CD8-positive, alpha-beta memory T cell (primary cell): ENCODE measurements at places on chromosomes 6 and 20. TPM values are rescaled to one million over a fixed set of nuclear protein-coding genes. Genes with fewer than 3 reads are reported as not detected.
A peak's percentile ranks its signal among the peaks of the same experiment; 100 is the strongest.

GRCh38 chr6:170456886-170457698, 96.0 kb downstream of the PSMB1 start:
- H3K27me3 ChIP-seq: no peaks in the 10 kb centered on the region
- no peak overlapping the region for H3K27ac ChIP-seq
- no peaks in the 10 kb centered on the region for H3K36me3 ChIP-seq
- peaks cover 7% of the 10 kb centered on the region for H3K4me1 ChIP-seq

IRF4 gene
- 3.4 TPM for polyA plus RNA-seq

GRCh38 chr6:70221715-70222438, 81.0 kb downstream of the COL9A1 start:
- H3K4me3 ChIP-seq: no peak overlapping the region
- DNase-seq: no peak
- H3K27ac ChIP-seq: no peak overlapping the region
- no peaks in the 10 kb centered on the region for H3K36me3 ChIP-seq
- H3K4me1 ChIP-seq: no peaks in the 10 kb centered on the region

DNA sequence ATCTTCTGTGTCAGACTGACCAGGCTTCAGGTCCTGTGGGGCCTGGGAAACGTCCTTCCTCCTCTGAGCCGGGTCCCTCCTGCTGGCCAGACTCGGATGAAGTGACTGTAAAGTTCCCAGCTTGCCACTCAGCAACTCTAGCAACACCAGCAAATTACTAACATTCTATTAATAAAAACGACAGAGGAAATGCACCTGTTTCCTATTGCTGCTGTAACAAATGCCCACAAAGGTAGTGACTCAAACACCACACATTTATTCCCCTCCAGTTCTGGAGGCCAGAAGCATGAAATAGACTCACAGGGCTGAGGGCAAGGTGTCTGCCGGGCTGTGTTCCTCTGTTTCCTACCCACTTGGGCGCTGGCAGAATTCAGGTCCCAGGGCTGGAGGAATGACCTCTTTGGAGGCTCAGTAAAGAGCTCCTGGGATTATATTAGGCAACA, 48.8 kb downstream of the CTCFL start:
- H3K4me1 ChIP-seq: peaks cover 34% of the 10 kb centered on the region
- H3K4me3 ChIP-seq: no peak overlapping the region
- no peaks in the 10 kb centered on the region for H3K27me3 ChIP-seq
- H3K27ac ChIP-seq: no peak overlapping the region
- no peaks in the 10 kb centered on the region for H3K36me3 ChIP-seq
- DNase-seq: no peak

DNA sequence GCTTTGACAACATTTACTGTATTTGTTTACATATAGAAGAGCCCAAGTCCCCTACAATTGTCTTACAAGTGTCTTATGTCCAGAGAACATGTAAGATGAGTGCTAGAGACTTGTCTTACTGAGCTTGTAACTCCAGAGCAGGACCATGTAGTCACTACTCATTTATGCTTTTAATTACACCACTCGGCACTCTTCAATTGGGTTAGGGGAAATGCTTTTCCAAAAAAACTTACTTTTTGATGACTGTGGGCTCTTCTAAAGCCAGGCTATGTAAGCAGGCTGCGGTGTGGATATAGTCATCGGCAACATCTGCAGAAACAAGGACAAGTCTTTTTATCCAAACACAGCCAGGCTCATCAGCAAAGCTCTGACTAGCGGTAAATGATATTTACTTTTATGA, 18.7 kb downstream of the SNX5 start:
- DNase-seq: no peak
- H3K36me3 ChIP-seq: peaks cover 91% of the 10 kb centered on the region
- H3K27ac ChIP-seq: no peak overlapping the region

DNA sequence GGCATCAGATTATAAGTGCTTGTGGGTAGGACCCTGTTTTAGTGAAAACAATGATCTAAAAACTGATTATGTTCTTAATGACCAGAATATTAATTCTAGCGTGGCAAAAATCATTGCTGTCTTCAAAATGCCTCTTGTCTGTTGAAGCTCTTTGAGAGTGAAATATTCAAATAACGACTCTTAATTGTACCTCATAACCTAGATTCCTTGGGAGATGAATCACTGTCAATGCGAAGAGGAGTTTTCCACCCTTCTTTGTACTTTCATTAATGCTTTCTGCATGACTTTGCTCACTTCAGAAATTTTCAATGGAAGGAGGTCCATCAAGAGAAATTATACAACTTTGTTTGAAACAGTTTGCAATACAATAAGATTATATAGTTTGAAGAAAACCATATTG, 71.5 kb downstream of the CRYBG1 start:
- H3K4me3 ChIP-seq: no peak overlapping the region
- H3K4me1 ChIP-seq: no peaks in the 10 kb centered on the region
- DNase-seq: no peak
- no peak overlapping the region for H3K27ac ChIP-seq
- no peaks in the 10 kb centered on the region for H3K36me3 ChIP-seq
- H3K27me3 ChIP-seq: no peaks in the 10 kb centered on the region

DNA sequence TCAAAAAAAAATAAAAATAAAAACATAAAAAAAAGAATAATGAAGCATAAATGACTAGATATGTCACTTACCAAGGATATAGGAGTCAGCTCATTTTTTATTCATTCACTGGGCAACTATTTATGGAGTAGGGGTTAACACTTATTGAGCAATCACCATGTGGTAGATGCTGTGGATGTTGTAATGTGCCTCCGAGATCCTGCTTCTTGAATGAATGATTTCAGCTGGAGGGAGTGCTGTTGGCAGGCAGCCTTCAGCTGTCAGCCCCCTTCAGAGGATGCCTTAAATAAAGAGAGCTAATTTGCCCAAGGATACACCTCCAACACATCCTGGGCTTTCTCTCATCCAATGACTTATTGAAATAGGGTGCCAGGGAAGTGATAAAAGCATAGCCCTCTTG, 229.5 kb upstream of the DTNBP1 start:
- H3K27me3 ChIP-seq: no peaks in the 10 kb centered on the region
- no peaks in the 10 kb centered on the region for H3K4me1 ChIP-seq
- no peak overlapping the region for H3K4me3 ChIP-seq
- H3K27ac ChIP-seq: no peak overlapping the region
- H3K36me3 ChIP-seq: no peaks in the 10 kb centered on the region

- H3K27ac ChIP-seq: peak overlapping the region; percentile 89
- H3K4me3 ChIP-seq: peak overlapping the region; percentile 99
- peaks cover 4% of the 10 kb centered on the region for H3K27me3 ChIP-seq
- H3K4me1 ChIP-seq: peaks cover 37% of the 10 kb centered on the region
Observed at GRCh38 chr6:110181131-110182030, 1.2 kb downstream of the CDC40 start.

GRCh38 chr6:140040396-140040795, 665.9 kb upstream of the CITED2 start:
- DNase-seq: no peak
- no peaks in the 10 kb centered on the region for H3K27me3 ChIP-seq
- no peaks in the 10 kb centered on the region for H3K36me3 ChIP-seq
- no peaks in the 10 kb centered on the region for H3K4me1 ChIP-seq

MAN1A1 gene
- polyA plus RNA-seq: 23.8 TPM

GRCh38 chr6:5120011-5120410, 34.9 kb downstream of the PPP1R3G start:
- no peak overlapping the region for H3K4me3 ChIP-seq
- no peaks in the 10 kb centered on the region for H3K4me1 ChIP-seq
- DNase-seq: no peak
- H3K27me3 ChIP-seq: no peaks in the 10 kb centered on the region
- no peak overlapping the region for H3K27ac ChIP-seq

PNPLA1 gene
- not detected for polyA plus RNA-seq

DNA sequence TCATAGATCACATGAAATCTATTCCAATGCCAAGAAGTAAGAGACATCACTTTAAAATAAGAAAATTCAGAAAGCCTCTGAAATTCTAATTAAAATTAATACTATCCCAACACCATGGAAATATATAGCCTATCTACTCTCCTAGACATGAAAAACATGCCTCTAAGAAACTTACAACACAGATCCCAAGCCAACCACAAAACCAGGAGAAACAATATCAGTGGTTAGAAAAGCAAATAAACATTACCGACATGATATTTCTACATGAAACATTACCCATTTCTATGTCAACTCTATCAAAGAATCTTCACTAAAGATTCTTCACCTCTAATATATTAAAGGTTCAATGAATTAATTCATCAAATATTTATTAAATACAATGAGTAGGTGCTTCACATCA, 4.8 kb downstream of the EPB41L2 start:
- no peak overlapping the region for H3K4me3 ChIP-seq
- no peaks in the 10 kb centered on the region for H3K27me3 ChIP-seq
- H3K4me1 ChIP-seq: peaks cover 7% of the 10 kb centered on the region
- no peak for DNase-seq
- no peak overlapping the region for H3K27ac ChIP-seq

PHACTR2 gene
- 42.1 TPM for polyA plus RNA-seq

- H3K27me3 ChIP-seq: no peaks in the 10 kb centered on the region
- no peaks in the 10 kb centered on the region for H3K36me3 ChIP-seq
- H3K4me3 ChIP-seq: no peak overlapping the region
- H3K4me1 ChIP-seq: no peaks in the 10 kb centered on the region
- no peak for DNase-seq
Observed at GRCh38 chr6:13280254-13280653, 48.1 kb downstream of the TBC1D7 start.

GRCh38 chr6:89836639-89837222, 7.1 kb downstream of the CASP8AP2 start:
- no peak for DNase-seq
- H3K36me3 ChIP-seq: no peaks in the 10 kb centered on the region
- no peak overlapping the region for H3K4me3 ChIP-seq

DNA sequence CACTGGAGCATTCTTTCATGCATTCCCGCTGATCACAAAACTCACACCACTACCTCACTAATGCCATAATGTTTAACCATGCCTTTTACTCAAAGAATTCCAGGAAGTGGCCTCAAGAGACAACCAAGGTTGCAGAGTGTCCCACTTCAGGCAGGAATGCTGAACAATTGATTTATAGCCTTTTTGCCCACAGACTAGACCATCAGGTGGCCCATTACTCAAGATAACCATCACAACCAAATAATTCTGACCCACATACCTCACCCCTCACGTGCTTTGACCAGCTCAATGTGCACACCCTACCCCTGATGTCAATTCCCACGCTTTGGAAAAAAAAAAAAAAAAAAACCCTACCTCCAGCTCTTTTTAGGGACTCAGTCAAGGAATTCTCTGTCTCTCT, 220.6 kb upstream of the UFL1 start:
- no peak overlapping the region for H3K4me3 ChIP-seq
- no peak overlapping the region for H3K27ac ChIP-seq
- H3K27me3 ChIP-seq: no peaks in the 10 kb centered on the region
- no peaks in the 10 kb centered on the region for H3K36me3 ChIP-seq

DNA sequence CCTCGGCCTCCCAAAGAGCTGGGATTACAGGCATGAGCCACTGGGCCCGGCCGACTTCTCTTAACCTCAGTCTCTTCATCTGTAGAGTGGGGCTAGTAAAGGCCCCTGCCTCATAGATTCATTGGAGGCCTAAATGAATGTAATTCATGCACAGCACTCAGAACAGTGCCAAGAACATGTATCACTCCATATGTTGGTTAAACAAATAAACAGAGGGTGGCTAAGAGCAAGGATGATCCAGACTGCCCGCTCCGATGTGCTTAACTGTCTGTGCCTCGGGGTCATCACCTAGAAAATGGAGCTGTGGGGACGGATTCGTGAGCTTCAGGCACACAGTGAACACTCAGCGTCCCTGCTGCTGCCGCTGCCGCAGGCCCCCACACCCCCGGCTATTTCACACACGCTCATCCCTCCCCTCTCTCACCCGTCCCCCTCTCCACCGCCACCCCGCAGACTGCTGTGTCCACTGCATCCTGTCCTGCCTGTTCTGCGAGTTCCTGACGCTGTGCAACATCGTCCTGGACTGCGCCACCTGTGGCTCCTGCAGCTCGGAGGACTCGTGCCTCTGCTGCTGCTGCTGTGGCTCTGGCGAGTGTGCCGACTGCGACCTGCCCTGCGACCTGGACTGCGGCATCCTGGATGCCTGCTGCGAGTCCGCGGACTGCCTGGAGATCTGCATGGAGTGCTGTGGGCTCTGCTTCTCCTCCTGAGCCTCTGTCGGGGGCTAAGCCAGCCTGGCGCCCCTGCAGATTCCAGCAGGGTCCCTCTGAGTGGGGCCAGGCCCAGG, 14.8 kb downstream of the MDFI start:
- H3K27ac ChIP-seq: no peak overlapping the region
- peaks cover 4% of the 10 kb centered on the region for H3K27me3 ChIP-seq

DNA sequence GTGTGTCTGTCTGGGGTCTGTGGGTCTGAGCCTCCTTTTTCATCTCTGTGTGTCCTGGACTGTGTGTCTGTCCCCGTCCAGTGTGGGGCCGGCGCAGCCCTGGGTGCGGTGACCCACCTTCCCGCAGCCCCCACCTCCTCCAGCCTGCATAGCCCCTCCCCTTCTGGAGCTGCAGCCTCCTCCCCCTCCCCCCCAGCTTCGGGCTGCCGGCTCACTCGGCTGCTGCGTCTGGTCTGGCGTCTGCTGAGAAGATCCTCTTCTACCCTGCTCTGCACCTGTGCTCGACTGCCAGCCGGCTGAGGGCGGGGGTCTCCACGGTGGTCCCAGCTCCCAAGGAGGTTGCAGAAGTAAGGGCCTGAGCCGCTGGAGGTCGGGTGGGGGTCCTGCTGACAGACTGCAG, 7.6 kb upstream of the LKAAEAR1 start:
- no peaks in the 10 kb centered on the region for H3K4me1 ChIP-seq
- no peak for DNase-seq
- no peaks in the 10 kb centered on the region for H3K36me3 ChIP-seq
- no peak overlapping the region for H3K4me3 ChIP-seq

DDR1 gene
- 1.2 TPM for polyA plus RNA-seq

HLA-DQB2 gene
- 5.0 TPM for polyA plus RNA-seq

DNA sequence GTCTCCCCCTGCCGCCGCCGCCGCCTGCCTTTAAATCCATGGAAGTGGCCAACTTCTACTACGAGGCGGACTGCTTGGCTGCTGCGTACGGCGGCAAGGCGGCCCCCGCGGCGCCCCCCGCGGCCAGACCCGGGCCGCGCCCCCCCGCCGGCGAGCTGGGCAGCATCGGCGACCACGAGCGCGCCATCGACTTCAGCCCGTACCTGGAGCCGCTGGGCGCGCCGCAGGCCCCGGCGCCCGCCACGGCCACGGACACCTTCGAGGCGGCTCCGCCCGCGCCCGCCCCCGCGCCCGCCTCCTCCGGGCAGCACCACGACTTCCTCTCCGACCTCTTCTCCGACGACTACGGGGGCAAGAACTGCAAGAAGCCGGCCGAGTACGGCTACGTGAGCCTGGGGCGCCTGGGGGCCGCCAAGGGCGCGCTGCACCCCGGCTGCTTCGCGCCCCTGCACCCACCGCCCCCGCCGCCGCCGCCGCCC, 474 bp downstream of the CEBPB start:
- peak overlapping the region; percentile 85 for H3K27ac ChIP-seq
- H3K4me1 ChIP-seq: peaks cover 22% of the 10 kb centered on the region
- peak; percentile 75 for DNase-seq
- H3K36me3 ChIP-seq: no peaks in the 10 kb centered on the region
- no peaks in the 10 kb centered on the region for H3K27me3 ChIP-seq

GRCh38 chr6:110250838-110251237, 70.6 kb downstream of the CDC40 start:
- no peaks in the 10 kb centered on the region for H3K4me1 ChIP-seq
- DNase-seq: no peak
- H3K4me3 ChIP-seq: no peak overlapping the region
- H3K36me3 ChIP-seq: no peaks in the 10 kb centered on the region

- H3K27me3 ChIP-seq: no peaks in the 10 kb centered on the region
- no peak overlapping the region for H3K27ac ChIP-seq
- H3K4me1 ChIP-seq: peaks cover 14% of the 10 kb centered on the region
- DNase-seq: no peak
Observed at GRCh38 chr20:35286077-35286898, 1.7 kb upstream of the EIF6 start.

MYL9 gene
- not detected for polyA plus RNA-seq
